Astrocyte of the hippocampus (primary cell): ENCODE measurements at places on chromosomes 6 and 20.

GRCh38 chr6:24583463-24584381 is 62.3 kb downstream of the KIAA0319 start:
- peak; percentile 74 for DNase-seq

DNA sequence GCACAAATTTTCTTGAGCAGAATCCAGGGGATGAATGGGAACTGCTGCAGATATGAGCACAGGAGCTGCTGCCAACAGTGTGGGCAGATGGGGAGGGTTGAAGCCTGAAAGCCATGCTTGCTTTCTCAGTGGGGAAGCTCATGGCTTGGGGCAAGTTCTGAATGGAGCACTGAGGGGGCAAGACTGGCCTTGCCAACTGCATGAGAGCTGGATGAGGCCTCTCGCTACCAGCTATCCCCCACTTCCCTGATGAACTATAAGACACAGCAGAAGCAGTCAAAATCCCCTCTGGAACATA is 28.3 kb downstream of the TREM1 start:
- DNase-seq = no peak

DNA sequence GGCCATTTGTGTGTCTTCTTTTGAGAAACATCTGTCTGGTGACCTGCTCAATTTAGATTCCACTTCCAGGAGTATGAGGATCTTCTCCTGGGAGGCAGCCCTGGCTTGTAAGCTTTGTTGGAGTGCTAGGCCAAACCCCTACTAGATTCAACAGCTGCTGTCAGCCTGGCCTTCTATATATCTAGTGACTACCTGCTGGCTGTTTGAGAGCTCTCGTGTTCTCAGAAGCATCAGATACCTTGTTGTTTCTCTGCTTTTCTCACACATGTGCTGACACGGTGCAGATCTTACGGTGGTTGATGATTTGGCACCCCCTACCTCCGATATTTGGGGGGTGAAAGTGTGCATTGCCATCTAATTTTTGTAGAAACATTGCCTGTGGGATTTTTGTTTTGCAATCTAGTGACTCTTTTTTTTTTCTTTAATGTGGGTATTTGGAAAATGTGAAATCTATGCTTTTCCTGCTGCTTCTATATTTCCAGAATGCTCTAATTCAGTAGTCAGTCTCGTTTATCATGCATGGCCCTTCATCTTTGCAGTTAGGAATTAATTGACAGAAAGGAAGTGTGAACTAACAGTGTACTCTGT is 4.7 kb downstream of the CCN2 start:
- DNase-seq = peak; percentile 80

GRCh38 chr20:43749734-43750294 is 23.0 kb upstream of the GTSF1L start:
- peak; percentile 85 for DNase-seq

DNA sequence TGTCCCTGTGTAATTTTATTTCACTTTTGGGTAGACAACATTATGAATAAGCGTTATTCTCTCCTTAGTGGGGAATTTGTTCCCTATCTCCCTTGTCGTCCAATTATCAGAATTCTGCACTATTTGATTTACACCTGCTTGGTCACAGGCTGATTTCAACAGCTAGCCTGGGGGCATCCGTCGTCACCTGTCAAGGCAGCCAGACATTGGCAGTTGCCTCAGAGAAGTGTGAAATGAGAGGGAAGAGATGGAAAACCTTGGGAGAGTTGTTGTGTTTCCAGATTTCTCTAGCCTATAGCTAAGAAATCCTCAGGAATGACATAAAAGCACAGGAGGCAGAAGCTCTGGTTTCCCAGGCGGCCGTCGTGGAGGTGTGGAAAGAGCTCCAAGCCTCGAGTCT is 891 bp upstream of the GHRH start:
- DNase-seq = no peak

DNA sequence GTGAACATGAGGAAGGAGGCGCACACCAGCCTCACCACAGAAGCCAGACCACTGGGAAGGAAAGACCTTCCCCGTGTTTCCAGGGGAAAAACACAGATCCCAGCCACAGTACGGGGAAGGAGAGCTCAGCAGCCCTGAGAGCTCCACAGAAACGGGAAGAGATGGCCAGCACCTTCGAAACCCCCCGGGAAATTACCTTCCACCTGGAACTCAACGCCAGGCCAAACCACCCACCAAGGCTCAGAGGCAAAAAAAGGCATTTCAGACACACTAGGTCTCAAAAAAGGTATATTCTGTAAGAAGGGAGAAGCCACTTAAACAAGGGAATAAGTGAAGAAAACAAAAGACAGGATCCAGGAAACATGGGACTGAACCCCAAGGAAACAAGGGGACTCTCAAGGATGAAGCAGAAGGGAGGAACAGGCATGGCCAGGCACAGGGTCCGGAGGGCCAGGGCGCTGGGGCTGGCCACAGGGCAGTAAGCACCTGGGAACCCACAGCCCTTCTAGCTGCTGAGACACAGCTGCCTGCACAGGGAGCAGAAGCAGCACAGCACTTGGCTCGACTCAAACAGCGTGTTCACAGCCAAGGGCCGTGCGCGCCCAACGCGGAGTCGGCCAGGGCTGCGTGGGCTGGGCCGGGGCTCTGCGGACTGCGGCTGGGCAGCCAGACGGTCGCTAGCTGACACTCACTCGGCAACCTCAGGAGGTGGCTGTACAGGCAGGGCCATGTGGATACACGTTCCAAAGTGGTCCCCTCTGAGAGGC is 44.6 kb downstream of the TAF4 start:
- peak; percentile 62 for DNase-seq

DNA sequence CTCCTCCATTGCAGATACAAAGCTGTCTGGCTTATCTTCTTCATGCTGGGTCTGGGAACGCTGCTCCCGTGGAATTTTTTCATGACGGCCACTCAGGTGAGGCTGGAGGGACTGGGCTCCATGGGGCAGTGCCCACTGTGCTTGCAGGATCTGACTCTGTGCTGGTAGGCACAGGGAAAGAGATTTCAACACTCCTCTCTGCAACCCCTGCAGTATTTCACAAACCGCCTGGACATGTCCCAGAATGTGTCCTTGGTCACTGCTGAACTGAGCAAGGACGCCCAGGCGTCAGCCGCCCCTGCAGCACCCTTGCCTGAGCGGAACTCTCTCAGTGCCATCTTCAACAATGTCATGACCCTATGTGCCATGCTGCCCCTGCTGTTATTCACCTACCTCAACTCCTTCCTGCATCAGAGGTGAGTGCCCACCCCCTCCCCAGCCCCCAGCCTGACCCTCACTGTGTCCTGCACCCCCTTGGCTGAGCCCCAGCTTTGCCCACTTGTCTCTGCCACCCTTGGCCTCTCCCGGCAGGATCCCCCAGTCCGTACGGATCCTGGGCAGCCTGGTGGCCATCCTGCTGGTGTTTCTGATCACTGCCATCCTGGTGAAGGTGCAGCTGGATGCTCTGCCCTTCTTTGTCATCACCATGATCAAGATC is 6.1 kb downstream of the SLC29A1 start:
- DNase-seq = no peak

- no peak for DNase-seq
These were observed 3.4 kb downstream of the MBOAT1 start for GRCh38 chr6:20208687-20209378.

DNA sequence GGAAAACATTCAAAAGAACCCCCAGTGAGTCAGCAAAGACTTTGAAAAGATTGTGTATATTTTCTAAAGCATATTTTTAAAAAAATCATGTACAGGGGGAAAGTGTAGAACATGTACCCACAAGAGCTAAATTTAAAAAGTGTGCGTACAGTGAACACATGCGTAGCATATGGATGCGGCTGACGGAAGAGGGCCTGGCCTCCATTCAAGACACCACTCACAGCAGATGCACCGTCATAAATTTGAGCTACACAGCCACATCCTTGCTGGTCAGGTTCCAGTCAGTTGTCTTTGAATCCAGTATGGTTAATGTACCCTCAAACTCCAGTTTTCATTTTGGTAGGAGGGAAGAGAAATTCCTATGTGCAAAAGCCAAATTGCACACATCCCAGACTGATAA is 54.3 kb upstream of the SPACA1 start:
- no peak for DNase-seq

- DNase-seq = no peak
These were observed 337.8 kb downstream of the THBS2 start for GRCh38 chr6:168915855-168916254.

DNA sequence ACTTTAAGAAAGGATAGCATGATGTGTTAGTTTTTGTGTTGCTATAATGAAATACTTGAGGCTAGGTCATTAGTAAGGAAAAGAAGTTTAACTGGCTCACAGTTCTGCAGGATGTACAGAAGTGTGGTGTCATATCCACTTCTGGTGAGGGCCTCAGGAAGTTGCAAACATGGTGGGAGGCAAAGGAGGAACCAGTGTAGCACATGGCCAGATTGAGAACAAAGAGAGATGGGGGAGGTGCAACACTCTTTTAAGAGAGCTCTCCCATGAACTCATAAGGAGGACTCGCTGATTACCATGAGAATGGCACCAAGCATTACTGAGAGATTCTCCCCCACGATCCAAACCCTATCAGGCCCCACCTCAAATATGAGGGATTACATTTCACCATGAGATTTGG is 265.4 kb downstream of the RIMS1 start:
- no peak for DNase-seq

DNA sequence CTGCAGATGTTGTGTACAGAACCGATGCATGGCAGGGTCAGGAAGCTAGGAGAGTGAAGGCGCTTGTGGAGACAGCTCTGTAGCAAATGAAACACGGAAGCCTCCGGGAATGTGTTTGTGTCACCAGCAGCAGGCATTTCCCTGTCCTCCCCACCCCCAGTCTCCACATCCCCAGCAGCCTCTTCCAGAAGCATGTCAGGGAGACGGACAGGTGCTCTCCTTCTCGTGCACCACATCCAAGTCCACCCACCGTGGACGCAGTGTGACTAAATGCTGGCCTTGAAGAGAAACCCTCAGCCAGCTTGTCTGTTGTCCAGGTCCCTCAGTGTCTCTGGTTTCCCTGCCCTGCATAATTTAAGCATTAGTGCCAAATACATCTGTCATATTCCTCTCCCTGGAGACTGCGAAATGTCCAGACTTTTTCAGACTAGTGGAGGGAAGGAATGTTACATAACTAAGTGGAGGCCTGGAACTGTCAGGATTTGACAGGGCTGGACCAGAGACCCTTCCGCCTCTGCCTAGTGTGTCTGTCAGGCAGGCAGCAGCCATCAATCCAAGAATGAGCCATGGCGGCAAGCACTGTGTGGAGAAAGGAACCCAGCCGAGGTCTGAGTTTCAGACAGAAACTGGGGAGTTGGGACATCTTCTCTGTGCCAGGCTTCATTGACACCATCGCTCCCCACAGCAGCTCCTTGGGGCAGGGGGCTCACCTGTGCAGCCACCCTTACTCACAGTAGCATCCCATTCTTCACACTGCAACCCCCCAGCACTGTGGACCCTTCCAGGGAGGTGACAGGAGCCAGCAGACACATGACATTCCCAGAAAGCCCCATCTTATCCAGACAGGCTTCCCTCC is 26.6 kb upstream of the PI16 start:
- DNase-seq = no peak

DNA sequence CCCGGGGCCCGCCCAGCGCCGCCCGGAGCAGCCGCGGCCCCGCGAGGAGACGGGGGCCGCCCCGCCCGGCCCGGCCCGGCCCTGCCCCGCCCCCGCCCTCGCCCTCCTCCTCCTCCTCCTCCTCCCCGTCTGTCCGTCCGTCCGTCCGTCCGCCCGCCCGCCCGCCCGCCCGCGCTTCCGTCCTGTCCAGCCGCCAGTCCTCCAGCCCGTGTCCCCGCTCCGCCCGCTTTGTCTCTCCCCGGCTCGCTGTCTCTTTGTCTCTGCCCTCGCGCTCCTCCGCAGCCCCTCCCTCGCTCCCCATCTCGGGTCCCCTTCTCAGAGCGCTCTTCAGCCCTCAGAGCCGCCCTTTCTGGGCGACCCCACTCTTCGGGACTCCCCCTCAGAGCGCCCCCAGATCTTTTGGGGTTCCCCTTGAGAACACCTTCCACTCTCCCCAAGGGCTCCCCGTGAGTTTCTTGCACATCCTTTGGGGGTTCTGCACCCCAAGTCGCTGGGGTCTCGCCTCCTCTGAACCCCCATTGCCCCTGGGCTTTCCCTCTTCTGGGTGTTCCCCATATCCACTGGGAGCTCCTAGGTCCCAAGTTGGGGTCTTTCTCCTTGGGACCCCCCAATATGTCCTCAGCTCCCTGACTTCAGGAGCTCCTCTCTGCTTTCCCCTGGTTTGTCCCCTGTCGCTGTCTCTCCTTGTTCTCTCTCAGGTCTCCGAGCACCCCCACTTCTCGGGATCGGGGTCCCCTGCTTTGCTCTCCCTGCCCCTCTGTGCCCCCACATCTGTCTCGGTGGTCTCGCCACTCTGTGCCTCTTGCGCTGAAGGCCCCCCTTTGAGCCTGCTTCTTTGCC is 79.5 kb upstream of the MYL9 start:
- DNase-seq = peak; percentile 72

DNA sequence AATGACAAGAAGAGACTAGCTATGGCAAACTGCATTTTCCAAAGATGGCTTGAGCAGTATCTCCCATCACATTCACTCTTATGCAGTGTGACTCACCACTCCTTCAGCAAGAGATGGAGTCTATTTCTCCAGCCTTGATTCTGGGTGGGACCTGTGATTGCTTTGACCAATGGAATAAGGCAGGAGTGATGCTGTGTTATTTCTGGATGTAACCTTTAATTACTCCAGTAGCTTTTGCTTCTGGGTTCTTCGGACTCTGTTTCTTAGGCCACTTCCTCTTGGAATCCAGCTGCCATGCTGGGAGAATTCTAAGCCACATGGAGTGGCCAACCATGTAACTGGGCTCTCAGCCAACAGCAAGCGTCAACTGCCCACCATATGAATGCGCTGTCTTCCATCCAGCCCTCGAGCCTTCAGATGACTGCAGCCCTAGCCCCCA is 50.7 kb downstream of the TGM2 start:
- no peak for DNase-seq

GRCh38 chr6:79801362-79801761 is 146.0 kb downstream of the ELOVL4 start:
- DNase-seq = no peak

DNA sequence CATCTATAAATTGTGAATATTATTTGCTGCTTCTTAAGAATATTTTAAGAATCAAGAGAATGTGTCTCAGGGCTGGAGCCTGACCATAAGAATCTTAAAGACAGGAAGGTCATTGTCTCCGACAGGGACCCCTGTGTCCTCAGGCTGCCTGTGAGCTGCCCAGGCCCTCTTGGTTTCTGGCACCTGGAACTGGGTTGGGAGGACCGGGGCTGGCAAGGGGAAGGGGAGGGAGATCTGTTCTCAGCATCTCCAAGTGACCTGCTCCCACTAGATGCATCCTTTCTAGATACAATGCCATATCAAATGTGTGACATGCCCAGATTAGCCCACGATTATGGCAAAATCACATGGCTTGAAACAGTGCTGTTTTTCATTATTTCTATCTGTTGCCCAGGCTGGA is 110.5 kb downstream of the SCML4 start:
- no peak for DNase-seq

DNA sequence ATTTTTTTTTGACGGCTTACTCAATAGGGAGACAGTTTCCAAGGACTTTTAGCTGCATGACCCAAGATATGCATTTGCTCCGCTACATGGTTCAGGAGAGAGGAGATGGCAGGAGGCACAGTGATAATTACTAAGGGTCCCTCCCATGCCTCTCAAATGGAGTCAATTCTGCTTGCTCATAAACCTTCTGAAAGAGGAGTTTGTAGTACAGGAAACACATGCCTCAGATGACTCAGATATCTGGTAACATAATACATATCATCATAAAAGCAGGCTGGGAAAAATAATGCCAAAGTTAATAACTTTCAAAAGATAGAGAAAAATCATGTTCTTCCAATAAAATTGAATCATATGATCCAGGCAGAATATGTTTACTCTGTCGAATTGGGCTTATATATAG is 97.6 kb upstream of the DEFB112 start:
- DNase-seq = no peak

- no peak for DNase-seq
These were observed 28.6 kb upstream of the GTSF1L start for GRCh38 chr20:43755390-43755789.

- DNase-seq = peak; percentile 49
These were observed 11.5 kb downstream of the ITPR3 start for GRCh38 chr6:33632558-33633039.
